ENCODE measurements at places on chromosomes 3 and 15.

DNA sequence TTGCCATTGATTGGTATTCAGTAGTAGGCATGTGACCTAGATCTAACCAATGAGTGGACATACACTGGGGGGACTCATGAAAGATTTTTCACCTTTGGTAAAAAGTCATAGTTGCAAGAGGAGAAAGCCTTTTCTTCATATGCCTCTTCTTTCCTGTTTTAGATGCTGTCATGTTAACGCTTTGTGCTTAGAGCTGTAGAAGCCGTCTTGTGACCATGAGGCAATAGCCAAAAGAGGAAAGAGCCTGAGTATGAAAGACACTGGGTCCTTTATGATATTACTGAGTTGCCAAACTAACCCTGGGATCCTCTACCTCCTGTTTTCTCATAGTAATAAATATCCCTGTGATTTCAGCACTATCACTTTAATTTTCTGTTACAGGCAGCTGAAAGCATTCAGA lies 396.0 kb downstream of the FHIT start:
- no peak for DNase-seq

DNA sequence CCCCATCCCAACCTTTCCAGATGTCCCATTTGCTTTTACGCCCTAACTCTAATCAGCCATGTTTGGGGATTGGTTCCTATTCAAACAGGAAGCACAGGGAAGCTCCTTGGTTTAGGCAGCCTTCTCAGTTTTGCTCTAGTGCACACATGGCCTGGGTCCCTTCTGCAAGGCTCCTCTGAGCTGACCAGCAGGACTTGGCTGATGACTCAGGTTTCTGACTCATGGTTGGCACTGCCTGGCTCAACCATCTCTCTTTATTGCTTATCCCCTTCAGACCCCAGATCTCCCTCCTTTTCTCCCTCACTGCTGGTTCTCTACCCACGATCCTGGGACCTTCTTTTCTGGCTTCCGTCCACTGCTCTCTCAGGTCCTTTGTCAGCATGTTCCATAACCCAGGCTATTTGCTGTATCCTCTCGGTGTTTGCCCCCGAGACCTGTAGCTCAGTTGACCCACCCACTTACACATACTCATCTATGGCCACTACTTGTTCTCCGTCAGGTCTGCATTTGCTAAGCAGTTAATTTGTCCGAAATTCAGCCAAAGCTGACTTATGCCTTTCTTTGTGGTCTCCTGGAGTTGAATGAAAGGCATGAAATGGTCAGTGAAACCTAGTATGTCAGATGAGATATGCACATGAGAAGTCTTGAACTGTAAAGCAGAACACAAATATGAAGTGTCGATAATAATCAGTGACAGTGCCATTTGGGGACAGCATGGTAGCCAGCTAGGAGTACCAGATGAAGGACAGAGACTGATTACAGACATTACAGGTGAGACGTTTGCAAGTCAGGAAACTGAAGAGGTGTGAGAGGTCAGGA lies 323.5 kb upstream of the ROPN1 start:
- DNase-seq, result no peak

DNA sequence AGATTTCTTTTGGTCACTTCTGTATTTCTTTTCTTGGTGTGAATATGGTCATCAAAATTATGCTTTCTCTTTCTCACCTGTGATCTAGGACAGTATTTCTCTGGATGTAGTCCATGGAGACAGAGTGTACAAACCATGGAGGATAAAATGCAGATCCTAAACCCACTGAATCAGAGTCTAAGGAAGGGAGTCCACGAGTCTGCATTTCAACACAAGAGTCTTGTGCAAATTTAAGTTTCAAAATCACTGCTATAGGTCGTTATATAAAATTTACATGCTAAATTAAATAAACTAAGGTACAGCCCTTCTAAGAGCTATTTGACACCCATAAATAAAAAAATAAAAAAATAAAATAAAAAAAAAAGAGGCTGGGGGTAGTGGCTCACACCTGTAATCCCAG lies 17.3 kb upstream of the UBE2E2 start:
- DNase-seq, result no peak

- DNase-seq, result no peak
Observed at GRCh38 chr3:126338790-126339288, 18.4 kb downstream of the KLF15 start.

DNA sequence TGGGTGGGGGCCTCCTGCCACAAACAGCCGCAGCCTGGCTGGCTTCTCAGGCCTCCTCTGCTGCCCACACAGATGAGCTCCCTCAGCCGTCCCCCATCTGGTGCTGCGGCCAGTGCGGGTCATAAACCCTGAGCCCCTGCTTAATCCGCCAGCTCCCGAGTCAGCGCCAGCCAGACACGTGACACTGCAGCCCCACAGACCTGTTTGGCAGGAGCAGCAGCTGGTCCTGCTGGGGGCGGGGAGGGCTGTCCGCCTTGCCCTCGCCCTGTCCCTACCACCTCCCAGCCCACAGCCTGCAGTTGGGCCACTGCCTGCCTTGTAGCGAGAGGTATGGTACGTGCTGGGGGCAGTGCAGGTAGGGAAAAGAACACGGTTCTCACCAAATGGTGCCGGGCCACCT lies 86.2 kb downstream of the IQSEC1 start:
- no peak for DNase-seq

- DNase-seq, result no peak
Observed at GRCh38 chr3:12798559-12799179, 2.2 kb downstream of the CAND2 start.

- DNase-seq, result no peak
Observed at GRCh38 chr3:107227091-107227490, 150.1 kb upstream of the CCDC54 start.

DNA sequence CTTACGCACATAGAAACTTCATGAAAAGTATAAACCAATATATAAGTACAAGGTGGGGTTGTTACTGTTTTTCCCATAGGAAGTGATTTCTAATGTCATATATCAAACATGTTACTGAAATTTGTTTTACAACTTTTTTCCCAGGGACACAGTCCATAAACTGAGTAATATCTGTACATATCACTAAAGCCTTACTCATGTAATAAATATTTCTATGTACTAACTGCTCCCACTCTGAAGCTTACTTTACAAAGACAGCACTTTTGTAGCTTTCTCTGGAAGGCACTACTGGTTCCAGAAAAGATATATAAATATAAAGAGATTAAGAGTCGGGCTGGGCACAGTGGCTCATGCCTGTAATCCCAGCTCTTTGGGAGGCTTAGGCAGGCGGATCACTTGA lies 91.7 kb downstream of the MYO5A start:
- DNase-seq, result no peak

GRCh38 chr15:38294126-38294525 lies 41.5 kb downstream of the SPRED1 start:
- no peak for DNase-seq

Measured in activated T-cell treated with anti-CD3 and anti-CD28 coated beads for 24 hours (primary cell).